ENCODE measurements at places on chromosomes 13 and 19.
A peak's percentile ranks its signal among the peaks of the same experiment; 100 is the strongest.

DNA sequence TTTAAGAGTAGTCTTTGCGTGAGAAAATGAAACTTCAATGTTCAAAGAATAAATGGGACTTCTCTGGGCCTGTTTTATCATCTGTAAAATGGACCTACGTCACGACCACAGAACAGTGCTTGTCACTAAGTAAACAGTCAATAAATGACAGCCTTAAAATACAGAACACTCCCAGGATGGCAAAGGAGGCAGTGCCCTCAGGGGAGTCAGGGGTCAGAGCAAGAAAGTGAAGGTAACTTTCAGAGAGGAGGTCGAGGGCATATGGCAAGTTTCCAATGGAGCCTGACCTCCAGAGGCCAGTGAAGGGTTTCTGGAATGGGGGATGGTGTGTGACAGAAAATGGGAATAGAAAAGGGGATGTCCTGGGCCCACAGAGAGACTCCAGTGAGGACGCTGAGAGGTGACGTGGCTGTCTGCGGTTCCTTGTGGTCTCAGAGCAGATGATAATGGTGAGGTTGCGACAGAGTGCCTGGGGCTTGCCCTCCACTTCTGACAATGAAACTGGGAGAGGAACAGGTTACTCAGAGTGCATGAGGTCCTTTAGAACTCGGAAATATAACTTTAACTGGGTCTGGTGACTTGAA, 91.8 kb downstream of the UBL3 start:
- H3K4me1 ChIP-seq, result no peaks in the 10 kb centered on the region
- H3K27me3 ChIP-seq, result no peaks in the 10 kb centered on the region
- no peak overlapping the region for H3K27ac ChIP-seq
- DNase-seq, result no peak
- H3K36me3 ChIP-seq, result no peaks in the 10 kb centered on the region

DNA sequence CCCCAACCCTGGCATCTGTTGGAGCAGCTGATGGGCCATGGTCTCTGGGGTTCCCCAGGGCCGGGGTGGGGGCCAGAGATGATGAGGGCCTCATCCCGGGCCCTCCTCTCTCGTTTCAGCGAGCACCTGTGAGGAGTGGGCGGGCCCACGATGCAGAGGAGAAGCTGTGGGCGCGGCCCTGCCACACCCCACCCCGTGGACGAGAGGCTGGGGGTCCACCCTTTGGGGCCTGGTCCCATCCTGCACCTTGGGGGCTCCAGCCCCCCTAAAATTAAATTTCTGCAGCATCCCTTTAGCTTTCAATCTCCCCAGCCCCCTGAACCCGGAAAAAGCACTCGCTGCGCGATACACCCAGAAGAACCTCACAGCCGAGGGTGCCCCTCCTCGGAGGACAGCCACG, 5.6 kb downstream of the HMG20B start:
- no peak overlapping the region for H3K27ac ChIP-seq
- no peak for DNase-seq
- H3K4me1 ChIP-seq, result peaks cover 4% of the 10 kb centered on the region
- H3K27me3 ChIP-seq, result no peaks in the 10 kb centered on the region
- H3K36me3 ChIP-seq, result no peaks in the 10 kb centered on the region

GRCh38 chr13:112158961-112159360, 92.0 kb downstream of the SOX1 start:
- H3K4me1 ChIP-seq, result no peaks in the 10 kb centered on the region
- no peak for DNase-seq
- H3K4me3 ChIP-seq, result no peak overlapping the region
- no peaks in the 10 kb centered on the region for H3K36me3 ChIP-seq

DNA sequence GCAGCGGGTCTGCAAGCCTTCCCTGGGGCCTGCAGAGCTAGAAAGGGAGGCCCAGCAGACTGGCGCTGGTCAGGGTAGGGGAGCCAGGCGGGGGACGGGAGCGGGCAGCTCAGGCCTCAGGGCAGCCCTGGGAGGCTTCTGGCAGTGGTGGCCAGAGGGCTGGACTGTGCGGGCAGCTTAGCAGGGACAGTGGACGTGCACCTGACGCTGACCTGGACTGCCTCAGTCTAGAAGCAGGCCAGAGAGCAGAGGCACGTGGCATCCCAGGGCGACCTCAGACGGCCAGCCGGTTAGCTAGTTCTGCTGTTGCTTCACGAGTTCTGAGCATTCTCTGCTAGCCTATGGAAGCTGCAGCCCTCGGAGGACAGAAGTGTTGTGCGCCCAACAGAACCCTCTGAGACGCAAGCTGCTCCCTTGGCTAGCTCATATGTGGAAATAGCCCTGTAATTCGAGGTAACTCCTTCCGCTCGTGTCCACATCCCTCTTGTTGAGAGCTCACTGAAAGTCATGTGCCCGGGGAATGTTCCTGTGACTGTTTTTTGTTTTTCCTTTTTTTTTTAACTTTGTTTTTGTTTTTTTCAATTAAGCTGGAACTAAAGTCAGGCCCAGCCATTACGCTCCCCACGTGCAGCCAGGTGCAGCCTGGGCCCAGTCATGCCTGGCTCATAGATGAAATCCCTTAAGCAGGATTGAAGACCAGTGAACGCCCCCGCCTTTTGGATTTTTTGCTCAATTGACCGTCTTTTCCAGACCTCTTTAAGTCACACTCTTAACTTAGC, 1.9 kb upstream of the FAM174C start:
- H3K27me3 ChIP-seq, result no peaks in the 10 kb centered on the region
- H3K4me1 ChIP-seq, result no peaks in the 10 kb centered on the region
- no peak overlapping the region for H3K4me3 ChIP-seq

DNA sequence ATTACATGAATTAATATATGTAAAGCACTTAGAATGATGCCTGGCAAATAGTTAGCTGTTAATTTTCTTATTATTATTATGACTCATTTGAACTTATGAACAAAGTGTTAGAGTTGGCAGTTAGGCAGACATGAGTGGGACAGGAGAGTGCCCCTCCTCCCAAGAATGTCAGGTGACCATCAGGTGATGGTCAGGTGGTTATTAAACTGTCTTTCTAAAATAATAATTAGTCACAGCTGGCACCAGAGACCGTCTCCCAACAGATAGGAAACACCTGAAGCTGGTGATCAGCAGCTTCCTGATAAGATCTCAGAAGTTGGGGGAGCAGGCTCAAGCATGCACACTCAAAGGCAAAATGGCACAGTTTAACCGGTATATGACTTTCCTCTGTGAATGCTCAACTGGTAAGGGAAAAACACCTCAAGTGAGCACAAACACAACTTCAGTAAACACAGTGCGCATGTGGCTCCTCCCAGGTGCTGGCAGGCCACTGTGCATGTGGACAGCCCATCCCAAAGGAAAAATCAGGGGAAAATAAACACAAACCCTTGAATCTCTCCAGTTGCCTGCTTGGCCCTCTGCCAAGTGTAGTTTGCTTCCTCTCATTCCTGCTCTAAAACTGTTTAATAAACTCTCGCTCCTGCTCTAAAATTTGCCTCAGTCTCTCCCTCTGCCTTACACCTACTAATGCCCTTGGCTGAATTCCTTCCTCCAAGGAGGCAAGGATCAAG, 54.0 kb downstream of the FLT1 start:
- no peaks in the 10 kb centered on the region for H3K36me3 ChIP-seq
- H3K4me1 ChIP-seq, result peaks cover 16% of the 10 kb centered on the region
- no peaks in the 10 kb centered on the region for H3K27me3 ChIP-seq
- no peak overlapping the region for H3K27ac ChIP-seq
- H3K4me3 ChIP-seq, result no peak overlapping the region

DNA sequence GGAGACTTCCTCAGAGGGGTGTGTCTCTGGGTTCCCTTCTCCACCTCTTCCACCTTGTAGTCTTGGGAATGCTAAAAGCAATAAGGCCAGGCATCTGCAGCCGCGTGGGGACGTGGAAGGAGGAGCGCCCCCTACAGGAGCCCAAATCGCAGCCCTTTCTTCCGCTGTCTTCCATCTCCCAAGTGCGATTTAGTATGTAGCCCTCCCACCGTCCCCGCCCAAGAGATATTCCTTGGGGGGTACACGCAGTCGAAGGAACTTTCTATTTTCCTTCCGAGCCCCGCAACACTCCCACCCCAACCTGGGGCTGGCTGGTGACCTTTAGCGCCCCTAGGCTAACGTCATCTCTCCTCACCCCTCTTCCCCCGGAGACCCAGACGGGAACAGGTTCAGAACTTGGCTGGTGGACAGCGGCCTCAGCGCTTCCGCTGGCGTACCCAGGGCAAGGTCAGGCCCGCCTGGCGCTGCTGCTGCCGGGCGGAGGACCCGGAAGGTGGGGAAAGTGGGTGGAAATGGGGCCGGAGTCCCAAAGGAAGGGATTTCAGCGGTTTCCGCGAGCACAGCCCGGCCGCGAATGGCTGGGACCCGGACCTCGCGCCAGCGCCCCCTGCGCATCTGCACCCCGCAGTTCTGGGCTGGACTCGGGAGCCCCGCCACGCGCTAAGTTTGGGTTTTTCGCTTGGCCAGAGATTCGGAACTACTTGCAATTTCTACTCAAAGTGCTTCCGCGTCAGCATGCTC, 2.1 kb upstream of the PCDH8 start:
- H3K27me3 ChIP-seq, result peaks cover 21% of the 10 kb centered on the region
- peak; percentile 95 for DNase-seq
- peak overlapping the region; percentile 28 for H3K4me3 ChIP-seq
- H3K4me1 ChIP-seq, result peaks cover 10% of the 10 kb centered on the region
- H3K36me3 ChIP-seq, result no peaks in the 10 kb centered on the region
- H3K27ac ChIP-seq, result peak overlapping the region; percentile 89

DNA sequence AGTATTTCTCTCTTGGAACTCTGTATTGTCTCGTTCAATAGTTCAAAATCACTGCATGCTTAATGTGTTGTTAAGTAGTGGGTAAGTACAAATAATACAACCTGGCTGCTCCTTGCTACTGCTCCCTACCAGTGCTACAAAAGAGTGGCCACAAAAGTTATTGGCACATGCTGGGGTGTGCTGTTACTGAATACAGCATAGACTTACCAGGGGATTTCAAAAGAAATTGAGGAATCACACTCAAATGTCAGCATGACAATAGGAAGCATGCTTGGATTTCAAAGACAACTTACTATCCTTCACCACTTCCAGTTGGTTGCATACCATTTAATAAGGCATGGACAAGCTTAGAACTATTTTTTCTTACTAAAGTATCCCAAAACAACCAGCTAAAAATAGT, 1041.3 kb upstream of the SPRY2 start:
- H3K27me3 ChIP-seq, result no peaks in the 10 kb centered on the region
- H3K4me3 ChIP-seq, result no peak overlapping the region
- no peaks in the 10 kb centered on the region for H3K36me3 ChIP-seq
- no peaks in the 10 kb centered on the region for H3K4me1 ChIP-seq

GRCh38 chr13:113927661-113928581, 46.0 kb downstream of the C13orf46 start:
- no peak for DNase-seq
- no peak overlapping the region for H3K27ac ChIP-seq
- H3K4me3 ChIP-seq, result no peak overlapping the region
- no peaks in the 10 kb centered on the region for H3K27me3 ChIP-seq

GRCh38 chr13:112521073-112521685, 66.8 kb downstream of the TUBGCP3 start:
- no peaks in the 10 kb centered on the region for H3K36me3 ChIP-seq
- H3K4me1 ChIP-seq, result no peaks in the 10 kb centered on the region
- H3K27ac ChIP-seq, result no peak overlapping the region
- H3K4me3 ChIP-seq, result no peak overlapping the region

DNA sequence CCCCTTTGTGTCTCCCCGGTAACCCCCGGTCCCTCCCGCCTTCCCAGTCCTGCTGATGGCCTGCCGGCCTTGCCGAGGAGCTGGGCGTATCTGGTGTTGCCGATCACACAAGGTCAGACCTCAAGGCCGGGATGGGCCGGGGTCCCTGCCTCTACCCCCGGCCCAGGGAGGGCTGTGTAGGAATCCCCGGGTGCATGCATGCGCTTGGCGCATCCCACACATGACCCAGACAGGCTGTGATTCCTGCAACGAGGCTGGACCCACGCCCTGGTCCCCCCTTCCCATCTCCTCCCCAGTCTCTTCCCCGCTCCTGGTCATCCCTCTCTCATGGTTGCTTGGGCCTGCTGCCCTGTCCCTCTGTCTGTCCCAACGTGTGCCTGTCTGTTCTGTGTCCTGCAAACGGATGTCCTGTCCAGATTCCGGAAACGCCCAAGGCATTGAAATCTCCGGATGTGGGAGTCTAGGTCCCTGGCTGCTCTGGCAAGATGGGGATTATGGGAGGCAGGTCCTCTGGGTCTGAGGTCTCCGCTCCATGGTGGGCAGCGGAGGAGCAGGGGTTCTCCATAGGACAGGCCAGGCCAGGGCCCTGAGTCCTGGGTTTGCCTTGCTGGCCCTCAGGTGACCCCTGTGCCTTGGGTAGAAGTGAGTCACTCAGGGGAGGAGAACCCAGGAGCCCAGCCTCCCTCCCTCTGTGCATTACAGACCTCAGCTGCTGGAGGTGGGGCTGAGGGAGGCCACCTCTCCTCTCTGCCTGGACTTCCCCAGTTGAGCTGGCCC, 1.6 kb downstream of the PKN1 start:
- no peaks in the 10 kb centered on the region for H3K36me3 ChIP-seq
- H3K27me3 ChIP-seq, result no peaks in the 10 kb centered on the region
- DNase-seq, result no peak
- no peak overlapping the region for H3K27ac ChIP-seq
- no peaks in the 10 kb centered on the region for H3K4me1 ChIP-seq
- no peak overlapping the region for H3K4me3 ChIP-seq

DNA sequence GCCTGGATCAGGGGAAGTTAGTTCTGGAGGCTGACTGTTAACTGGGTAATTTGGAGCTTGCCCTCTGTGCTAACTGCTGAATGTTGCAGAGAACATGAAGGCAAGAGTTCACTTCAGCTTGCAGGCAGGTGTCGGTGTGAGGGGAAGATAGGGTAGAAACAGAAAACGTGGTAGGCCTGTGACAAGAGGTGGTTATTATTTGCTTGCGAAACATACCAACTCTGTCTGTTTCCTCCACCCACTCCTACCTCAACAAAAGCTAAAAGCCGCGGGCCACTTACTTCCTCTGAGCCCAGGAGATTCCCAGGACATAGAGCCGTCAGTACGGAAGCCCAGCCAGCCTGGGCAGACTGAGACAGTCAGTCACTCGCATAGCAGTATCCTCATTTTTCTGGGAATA, 119.2 kb upstream of the ABCC4 start:
- H3K27me3 ChIP-seq, result no peaks in the 10 kb centered on the region
- no peak overlapping the region for H3K27ac ChIP-seq
- no peaks in the 10 kb centered on the region for H3K36me3 ChIP-seq
- no peaks in the 10 kb centered on the region for H3K4me1 ChIP-seq
- no peak for DNase-seq

GRCh38 chr19:10565028-10565566, 713 bp downstream of the KRI1 start:
- peak overlapping the region; percentile 91 for H3K27ac ChIP-seq
- peak overlapping the region; percentile 83 for H3K4me3 ChIP-seq
- peaks cover 3% of the 10 kb centered on the region for H3K36me3 ChIP-seq
- H3K4me1 ChIP-seq, result peaks cover 2% of the 10 kb centered on the region

DNA sequence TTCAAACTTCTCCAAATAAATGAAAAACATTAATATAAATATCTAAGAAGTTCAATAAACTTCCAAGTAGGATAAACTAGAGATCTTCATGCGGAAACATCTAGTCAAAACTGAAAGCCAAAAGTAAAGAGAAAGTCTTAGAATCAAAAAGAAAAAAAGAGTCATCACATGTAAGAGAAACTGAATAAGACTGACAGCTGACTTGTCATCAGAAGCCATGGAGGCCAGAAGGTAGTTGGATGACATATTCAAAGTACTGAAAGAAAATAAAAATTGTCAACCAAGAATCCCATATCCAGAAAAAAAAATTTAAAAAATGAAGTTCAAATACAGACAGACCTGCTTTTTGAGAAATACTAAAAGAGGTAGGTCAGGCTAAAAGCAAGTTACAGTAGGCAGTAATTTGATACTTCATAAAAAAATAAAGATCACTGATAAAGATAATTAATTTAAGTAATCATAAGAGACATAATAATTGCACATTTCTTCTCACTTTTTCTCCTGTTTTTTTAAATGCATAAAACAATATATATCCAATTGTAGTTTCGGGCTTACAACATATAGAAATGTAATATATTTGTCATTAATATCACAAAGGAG, 327.6 kb upstream of the PCDH9 start:
- peak; percentile 29 for DNase-seq
- no peak overlapping the region for H3K27ac ChIP-seq
- no peaks in the 10 kb centered on the region for H3K4me1 ChIP-seq
- H3K27me3 ChIP-seq, result no peaks in the 10 kb centered on the region
- no peaks in the 10 kb centered on the region for H3K36me3 ChIP-seq

Data from mesendoderm (in vitro differentiated cells).